Activated CD4-positive, alpha-beta memory T cell treated with anti-CD3 and anti-CD28 coated beads for 36 hours (primary cell): ENCODE measurements at places on chromosomes 12 and 14. TPM values are rescaled to one million over a fixed set of nuclear protein-coding genes. Genes with fewer than 3 reads are reported as not detected.

DNA sequence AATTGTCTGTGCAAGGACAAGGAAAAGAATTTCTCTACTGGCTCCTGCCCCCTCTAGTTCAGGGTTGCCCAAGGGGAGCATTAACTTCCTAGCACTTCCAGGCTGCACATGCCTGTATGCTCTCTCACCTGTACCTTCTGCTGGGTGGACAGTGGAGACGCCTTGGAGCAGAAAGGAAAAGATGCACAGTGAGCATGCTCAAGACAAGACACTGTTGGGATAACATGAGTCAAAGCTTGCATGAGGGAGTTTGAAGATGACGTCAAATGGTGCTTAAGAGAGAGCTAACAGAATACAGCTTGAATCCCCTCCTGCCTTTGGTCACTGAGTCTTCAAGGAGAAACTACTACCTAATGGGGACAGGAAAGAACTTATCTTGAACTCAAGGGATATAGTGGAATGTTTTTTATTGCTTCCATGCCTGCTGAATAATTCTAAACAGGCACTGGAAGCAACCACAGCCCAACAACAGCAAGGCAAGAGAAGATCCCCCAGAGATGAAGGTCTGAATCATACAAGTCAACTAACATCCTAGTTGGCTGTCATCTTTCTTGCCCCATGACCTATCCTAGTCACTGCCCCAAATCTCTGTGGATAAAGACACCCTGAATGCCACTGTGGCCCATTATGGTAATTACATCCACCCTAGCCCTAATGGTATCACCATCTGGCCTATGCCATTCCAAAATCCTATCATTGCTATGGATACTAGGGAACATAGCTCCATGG lies 23.5 kb downstream of the RPS6KA5 start:
- H3K4me3 ChIP-seq, result no peak overlapping the region
- no peaks in the 10 kb centered on the region for H3K27me3 ChIP-seq
- peaks cover 13% of the 10 kb centered on the region for H3K36me3 ChIP-seq
- no peak for DNase-seq
- H3K4me1 ChIP-seq, result peaks cover 73% of the 10 kb centered on the region

DNA sequence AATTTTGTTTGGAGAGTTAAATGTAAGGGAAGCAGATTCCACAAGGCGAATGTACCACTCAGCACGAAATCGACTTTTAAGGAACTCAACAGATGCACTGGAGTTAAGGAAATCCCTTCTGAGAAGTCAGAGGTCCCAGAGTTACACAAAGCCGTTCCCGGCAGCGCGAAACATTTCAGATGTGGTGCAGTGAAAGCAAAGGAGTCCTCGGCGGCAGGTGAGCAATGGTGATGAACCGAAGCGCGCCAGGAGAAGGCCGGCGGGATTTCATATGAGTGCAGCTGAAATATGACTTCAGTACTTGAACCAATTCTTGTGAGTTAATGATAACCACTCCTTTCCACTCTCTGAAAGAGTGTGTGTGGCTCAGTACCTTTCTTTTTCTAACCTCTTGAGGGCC lies 183.2 kb downstream of the GRIP1 start:
- H3K36me3 ChIP-seq, result no peaks in the 10 kb centered on the region
- no peak for DNase-seq
- H3K4me3 ChIP-seq, result no peak overlapping the region
- no peak overlapping the region for H3K27ac ChIP-seq
- H3K27me3 ChIP-seq, result peaks cover 8% of the 10 kb centered on the region
- no peaks in the 10 kb centered on the region for H3K4me1 ChIP-seq

GRCh38 chr12:49030119-49030518 lies 11.5 kb upstream of the PRKAG1 start:
- no peak overlapping the region for H3K4me3 ChIP-seq
- peaks cover 4% of the 10 kb centered on the region for H3K4me1 ChIP-seq
- peaks cover 50% of the 10 kb centered on the region for H3K36me3 ChIP-seq
- H3K27ac ChIP-seq, result no peak overlapping the region
- no peak for DNase-seq

GRCh38 chr12:114693059-114693531 lies 9.1 kb upstream of the TBX3 start:
- no peaks in the 10 kb centered on the region for H3K4me1 ChIP-seq
- H3K27ac ChIP-seq, result no peak overlapping the region
- H3K36me3 ChIP-seq, result no peaks in the 10 kb centered on the region
- H3K4me3 ChIP-seq, result no peak overlapping the region
- DNase-seq, result no peak
- peaks cover 89% of the 10 kb centered on the region for H3K27me3 ChIP-seq

- no peaks in the 10 kb centered on the region for H3K36me3 ChIP-seq
- no peak overlapping the region for H3K4me3 ChIP-seq
- H3K27me3 ChIP-seq, result peaks cover 38% of the 10 kb centered on the region
- H3K4me1 ChIP-seq, result peaks cover 8% of the 10 kb centered on the region
- no peak overlapping the region for H3K27ac ChIP-seq
These were observed 628 bp downstream of the MEG3 start for GRCh38 chr14:100826391-100827100.

GRCh38 chr12:96198965-96199364 lies 4.8 kb downstream of the ELK3 start:
- no peaks in the 10 kb centered on the region for H3K27me3 ChIP-seq
- H3K27ac ChIP-seq, result peak overlapping the region; percentile 73
- H3K36me3 ChIP-seq, result peaks cover 19% of the 10 kb centered on the region
- H3K4me3 ChIP-seq, result peak overlapping the region; percentile 31
- peaks cover 59% of the 10 kb centered on the region for H3K4me1 ChIP-seq
- no peak for DNase-seq

DNA sequence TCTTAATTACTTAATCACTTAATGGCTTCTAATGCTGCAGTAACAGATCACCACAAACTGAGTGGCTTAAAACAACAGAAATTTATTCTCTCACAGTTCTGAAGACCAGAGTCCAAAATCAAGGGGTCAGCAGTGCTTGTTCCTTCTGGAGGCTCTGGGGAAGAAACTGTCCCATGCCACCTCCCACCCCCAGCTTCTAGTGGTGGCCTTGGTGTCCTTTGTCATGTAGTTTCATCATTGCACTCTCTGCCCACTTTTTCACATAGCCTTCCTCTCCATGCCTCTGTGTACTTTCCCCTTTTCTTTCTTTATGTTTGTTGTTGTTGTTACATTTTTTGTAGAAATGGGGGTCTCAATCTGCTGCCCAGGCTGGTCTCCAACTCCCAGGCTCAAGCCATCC lies 16.1 kb upstream of the UBC start:
- H3K4me1 ChIP-seq, result peaks cover 24% of the 10 kb centered on the region
- no peak overlapping the region for H3K4me3 ChIP-seq
- H3K27ac ChIP-seq, result no peak overlapping the region
- no peak for DNase-seq
- H3K27me3 ChIP-seq, result peaks cover 5% of the 10 kb centered on the region

- no peaks in the 10 kb centered on the region for H3K36me3 ChIP-seq
- no peak overlapping the region for H3K27ac ChIP-seq
- H3K27me3 ChIP-seq, result peaks cover 8% of the 10 kb centered on the region
- no peak for DNase-seq
- H3K4me3 ChIP-seq, result no peak overlapping the region
These were observed 28.8 kb upstream of the BHLHE41 start for GRCh38 chr12:26153421-26154154.

DNA sequence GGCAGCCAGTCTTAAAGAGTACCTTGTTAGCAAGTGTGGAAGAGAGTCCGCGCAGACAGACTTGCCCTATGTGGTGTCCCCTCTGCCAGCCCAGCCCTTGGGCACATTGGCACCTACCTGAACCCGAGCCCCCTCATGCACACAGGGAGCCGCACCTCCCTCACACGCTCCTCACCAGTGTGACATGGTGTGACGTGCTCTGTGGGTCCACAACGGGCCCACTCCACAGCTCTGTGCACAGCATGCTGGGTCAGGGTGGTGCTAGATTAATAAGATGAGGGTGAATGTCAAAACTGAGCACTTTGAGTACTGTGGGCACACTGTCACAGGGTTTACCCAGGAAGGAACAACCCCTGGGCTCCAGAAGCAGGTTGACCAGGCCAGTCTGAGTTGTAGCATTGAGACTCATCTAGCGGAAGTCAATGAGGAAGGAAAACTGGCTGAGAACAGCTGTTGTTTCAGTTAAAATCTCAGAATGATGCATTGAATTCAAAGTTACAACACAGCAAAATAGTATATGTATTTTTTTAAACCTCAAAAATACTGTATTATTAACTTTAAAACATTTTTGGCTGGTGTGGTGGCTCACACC lies 53.4 kb upstream of the AMN start:
- H3K27me3 ChIP-seq, result no peaks in the 10 kb centered on the region
- H3K36me3 ChIP-seq, result peaks cover 56% of the 10 kb centered on the region
- DNase-seq, result no peak
- peak overlapping the region; percentile 54 for H3K27ac ChIP-seq
- no peak overlapping the region for H3K4me3 ChIP-seq

DNA sequence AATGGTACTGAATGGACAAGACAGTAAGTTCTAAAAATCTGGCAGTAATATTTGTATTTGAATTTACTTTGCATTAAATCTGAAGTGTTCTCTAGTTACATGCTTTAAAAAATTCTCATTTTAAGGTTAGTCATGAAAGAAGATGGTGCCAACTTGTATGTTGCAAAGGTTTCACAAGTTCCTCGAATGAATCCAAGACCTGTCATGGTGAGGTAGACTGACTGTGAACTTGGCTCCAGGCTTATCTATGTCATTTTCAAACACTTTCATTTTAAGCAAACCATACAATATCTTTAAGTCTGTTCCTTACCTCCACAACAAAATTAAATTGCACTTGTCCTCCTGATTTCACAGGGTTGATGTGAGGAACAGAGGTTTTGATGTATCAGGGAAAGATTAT lies 23.4 kb downstream of the CLEC2D start:
- peak overlapping the region; percentile 62 for H3K27ac ChIP-seq
- H3K27me3 ChIP-seq, result no peaks in the 10 kb centered on the region
- DNase-seq, result no peak
- H3K4me3 ChIP-seq, result no peak overlapping the region
- peaks cover 88% of the 10 kb centered on the region for H3K36me3 ChIP-seq

DNA sequence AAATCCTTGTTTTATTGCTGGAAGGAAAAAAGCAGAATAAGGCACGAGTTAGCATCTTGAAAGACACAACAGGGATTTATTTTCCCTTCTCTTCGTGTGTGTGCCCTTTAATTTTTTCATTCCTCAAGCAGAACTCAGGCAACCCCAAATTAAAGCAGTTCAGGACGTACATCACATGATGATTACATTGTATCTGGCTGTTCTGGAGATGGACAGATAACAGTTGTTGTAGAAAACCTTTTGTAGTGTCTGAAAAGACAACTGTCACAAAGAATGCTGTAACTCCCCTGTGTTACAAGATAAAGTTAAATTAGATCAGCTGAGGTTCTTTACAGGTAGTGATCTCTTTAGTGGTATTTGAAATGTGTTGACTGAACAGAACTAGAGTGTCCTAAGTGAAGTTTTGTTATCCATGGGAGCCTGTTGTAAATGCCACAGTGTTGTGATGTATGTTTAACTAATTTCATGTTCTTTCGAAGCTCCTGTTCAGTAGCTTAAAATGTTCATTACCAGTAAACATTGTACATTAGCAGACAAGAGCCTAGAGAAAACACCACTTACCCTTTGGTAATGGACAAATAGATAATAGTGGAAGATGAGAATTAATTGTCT lies 58.5 kb downstream of the TMTC2 start:
- H3K36me3 ChIP-seq, result peaks cover 3% of the 10 kb centered on the region
- H3K4me1 ChIP-seq, result no peaks in the 10 kb centered on the region
- H3K27me3 ChIP-seq, result no peaks in the 10 kb centered on the region
- no peak overlapping the region for H3K27ac ChIP-seq
- H3K4me3 ChIP-seq, result no peak overlapping the region

- peak overlapping the region; percentile 8 for H3K27ac ChIP-seq
- peaks cover 24% of the 10 kb centered on the region for H3K27me3 ChIP-seq
- no peaks in the 10 kb centered on the region for H3K36me3 ChIP-seq
- no peak for DNase-seq
- peak overlapping the region; percentile 83 for H3K4me3 ChIP-seq
These were observed 1.1 kb downstream of the LRP6 start for GRCh38 chr12:12265571-12266388.

GRCh38 chr12:6691473-6691872 lies 2.3 kb upstream of the ZNF384 start:
- DNase-seq, result no peak
- peaks cover 6% of the 10 kb centered on the region for H3K36me3 ChIP-seq
- no peak overlapping the region for H3K4me3 ChIP-seq
- no peaks in the 10 kb centered on the region for H3K27me3 ChIP-seq
- H3K4me1 ChIP-seq, result peaks cover 23% of the 10 kb centered on the region

DNA sequence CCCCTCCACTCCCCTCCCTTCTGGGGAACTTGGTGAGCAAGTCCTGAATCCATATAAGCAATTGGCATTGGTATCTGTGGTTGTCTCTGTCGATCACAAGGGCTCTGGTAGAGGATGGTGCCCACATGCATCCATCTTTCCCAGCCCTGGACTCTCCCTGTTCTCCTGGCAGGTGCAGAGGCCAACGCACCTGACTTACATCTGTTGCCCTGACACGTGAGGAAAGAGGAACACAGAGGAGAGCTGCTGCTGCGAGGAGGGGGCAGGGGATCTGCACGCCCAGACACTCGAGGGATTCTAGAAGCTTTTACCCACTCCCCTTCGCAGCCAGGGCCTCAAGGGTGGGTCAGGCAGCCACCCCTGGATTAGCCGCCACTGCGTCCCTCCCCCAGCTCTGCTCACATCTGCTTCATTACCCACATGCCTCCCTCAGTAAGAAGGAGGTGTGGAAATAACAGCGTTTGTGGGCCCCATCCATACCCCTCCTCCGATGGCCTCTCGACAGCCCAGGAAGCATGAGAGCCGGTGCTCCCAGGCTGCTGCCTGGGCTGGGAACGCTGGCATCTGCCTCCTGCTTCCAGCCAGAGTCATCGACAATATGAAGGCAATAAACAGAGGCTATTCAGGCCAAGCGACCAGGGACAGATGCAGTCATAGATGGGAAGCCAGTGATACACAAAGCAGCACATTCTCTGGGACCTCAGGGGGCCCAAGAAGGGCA lies 56.5 kb downstream of the KDM2B start:
- no peaks in the 10 kb centered on the region for H3K27me3 ChIP-seq
- no peak overlapping the region for H3K4me3 ChIP-seq
- DNase-seq, result no peak
- peaks cover 6% of the 10 kb centered on the region for H3K36me3 ChIP-seq
- no peak overlapping the region for H3K27ac ChIP-seq

- no peaks in the 10 kb centered on the region for H3K27me3 ChIP-seq
- no peak overlapping the region for H3K4me3 ChIP-seq
- peak; percentile 50 for DNase-seq
- H3K4me1 ChIP-seq, result peaks cover 3% of the 10 kb centered on the region
- H3K36me3 ChIP-seq, result no peaks in the 10 kb centered on the region
These were observed 31.9 kb upstream of the TC2N start for GRCh38 chr14:91899213-91899612.

DNA sequence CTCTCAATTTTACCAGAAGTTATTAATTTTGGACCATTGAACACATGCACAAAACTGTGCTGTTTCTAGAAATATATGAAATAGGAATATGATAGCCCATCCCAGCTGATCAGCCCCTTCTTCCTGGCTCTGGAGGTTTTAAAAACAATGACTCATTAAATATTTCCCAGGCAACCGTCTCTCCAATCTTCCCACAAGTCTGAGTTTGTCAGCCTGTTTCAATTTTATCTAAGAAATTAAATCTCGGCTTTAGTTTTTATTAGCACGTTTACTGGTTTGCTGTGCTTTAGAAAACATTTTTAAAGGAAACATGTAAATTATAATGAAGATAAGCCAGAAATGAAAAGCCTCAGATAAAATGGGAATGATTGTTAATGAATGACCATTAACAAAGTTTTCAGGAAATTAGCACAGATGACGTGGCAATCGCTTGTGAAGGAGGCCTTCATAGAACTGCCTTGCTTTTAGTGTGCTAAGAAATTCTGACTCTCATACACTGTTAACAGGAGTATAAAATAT lies 89.3 kb upstream of the RAP1B start:
- H3K4me1 ChIP-seq, result no peaks in the 10 kb centered on the region
- H3K27me3 ChIP-seq, result no peaks in the 10 kb centered on the region
- H3K36me3 ChIP-seq, result no peaks in the 10 kb centered on the region

TPH2 gene
- not detected for total RNA-seq

TCL1B gene
- total RNA-seq, result not detected

NANOG gene
- total RNA-seq, result not detected

OR6C2 gene
- not detected for total RNA-seq

TOMM20L gene
- not detected for total RNA-seq

SLCO1A2 gene
- not detected for total RNA-seq

INHBC gene
- total RNA-seq, result not detected
